Left lung (tissue), 14 donors: ENCODE measurements at places on chromosomes 7 and 10.

DNA sequence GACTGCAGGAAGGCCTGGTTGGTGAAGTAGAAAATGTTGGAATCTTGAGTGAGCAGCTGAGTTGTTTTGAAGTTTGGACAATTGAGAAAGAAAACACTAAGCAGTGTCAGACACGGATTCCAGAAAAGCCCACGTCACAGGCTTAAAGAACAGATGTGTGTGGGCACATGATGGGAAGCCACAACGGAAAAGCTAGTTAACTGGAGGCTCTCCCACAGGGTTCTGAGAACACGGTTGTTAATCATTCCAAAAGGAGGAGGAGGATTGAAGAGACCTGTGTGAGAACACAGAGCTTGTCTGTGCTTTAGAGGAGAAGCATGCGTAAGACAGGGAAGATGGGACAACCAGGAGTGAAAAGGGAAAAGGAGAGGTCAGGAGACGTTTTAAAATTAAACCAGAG is 42.6 kb downstream of the SHH start:
- DNase-seq = no peak

DNA sequence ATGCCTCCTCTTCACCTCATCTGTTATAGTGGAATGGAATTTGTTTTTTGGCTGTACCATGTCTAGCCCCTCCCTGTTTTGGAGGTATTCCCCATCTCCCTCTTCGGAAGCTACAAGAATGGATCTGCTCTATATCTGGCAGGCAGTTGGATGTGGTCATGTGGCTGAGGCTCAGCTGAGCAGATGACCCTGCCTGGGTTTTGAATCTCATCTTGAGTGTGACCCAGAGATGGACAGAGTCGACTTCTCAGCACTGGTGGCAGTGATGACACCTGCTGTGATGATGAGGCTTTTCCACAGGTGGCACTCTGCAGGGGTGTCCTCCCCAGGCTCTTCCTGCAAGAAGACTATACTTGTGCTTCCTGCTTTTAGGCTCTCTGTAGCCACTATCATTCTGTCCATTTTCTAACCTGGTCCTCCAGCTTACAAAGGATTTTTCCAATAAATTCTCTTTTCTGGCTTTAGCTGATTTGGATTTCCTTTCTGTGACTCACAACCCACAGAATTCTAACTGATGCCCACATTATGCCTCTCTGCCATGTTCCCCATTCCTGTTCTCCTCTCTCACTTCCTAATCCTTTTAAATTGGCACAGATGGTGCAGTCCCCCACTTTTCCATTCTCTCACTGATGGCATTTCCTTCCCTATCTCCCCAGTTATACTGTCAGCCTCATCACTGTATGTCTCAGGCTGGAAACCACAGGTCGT is 7.5 kb upstream of the ARHGAP22 start:
- DNase-seq = no peak

DNA sequence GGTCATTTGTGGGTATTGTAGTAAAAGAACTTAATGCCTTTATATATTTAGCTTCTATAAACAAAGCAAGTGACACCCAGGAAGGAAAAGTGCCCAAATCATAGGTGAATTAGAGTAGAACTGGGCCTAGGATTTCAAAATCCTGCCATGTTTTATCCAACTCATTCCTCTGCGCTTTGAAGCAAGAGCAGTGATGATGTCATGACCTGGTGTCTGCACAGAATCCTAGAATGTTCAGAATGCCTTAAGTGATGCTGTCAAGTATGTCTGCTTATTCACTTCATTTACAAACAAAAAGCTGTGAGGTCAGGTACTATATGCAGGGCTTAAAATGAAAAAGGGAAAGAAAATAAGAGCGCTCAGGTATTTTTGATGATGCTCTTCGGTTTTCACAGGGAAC is 737.2 kb upstream of the ANKRD30A start:
- DNase-seq = no peak

- no peak for DNase-seq
Observed at GRCh38 chr10:69715156-69715898, 85.3 kb downstream of the FAM241B start.

- no peak for DNase-seq
Observed at GRCh38 chr7:22671177-22671879, 55.7 kb upstream of the IL6 start.

GRCh38 chr7:127910670-127911069 is 120.6 kb downstream of the LRRC4 start:
- no peak for DNase-seq

DNA sequence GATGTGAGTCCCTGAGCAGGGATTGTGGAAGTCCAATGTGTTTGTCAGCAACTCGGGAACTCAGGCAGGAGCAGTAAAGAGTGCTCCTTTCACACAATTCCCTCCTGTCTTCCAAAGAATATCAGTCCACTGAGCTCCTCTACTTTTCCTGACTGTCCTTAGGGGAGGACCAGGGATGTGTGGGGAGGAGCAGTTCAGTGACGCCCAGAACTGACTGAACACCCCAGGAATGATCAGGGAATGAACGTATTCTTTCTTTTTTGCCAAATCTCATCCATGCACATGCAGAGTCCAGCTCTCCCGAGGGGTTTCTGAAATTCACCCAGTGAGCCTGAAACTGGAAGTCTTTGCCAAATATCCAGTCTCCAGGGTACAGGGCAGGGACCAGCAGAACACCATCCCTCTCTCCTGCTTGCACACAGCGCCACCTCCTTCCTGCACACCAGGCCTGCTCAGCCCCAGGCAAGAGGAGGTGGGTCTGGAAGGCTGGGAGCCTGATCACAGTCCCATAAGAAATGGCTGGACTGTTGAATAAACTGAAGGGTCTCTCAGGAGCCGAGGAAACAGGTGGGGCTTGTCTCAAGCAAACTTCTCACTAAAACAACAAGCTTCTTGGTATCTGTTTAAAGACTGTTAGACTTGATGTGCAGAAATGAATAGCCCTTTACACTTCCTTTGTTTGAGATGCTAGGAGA is 294.7 kb downstream of the C7orf25 start:
- no peak for DNase-seq

DNA sequence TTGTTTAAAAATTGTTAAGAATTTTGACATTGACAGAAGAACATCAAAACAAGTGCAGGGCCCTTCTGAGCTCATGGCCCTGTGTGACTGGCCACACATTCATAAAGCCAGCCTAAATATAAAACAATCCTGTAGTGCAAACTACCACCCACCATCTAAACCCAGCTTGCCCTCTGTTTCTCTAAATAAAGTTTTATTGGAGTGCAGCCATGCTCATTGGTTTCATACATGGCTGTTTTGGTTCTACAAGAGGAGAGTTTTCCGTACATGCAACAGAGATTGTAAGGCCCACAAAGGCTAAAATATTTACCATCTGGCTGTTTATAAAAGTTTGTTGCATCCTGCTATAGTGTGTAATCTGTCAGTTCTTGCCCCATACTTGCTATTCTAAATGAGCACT is 54.6 kb upstream of the TRIM24 start:
- DNase-seq = no peak

DNA sequence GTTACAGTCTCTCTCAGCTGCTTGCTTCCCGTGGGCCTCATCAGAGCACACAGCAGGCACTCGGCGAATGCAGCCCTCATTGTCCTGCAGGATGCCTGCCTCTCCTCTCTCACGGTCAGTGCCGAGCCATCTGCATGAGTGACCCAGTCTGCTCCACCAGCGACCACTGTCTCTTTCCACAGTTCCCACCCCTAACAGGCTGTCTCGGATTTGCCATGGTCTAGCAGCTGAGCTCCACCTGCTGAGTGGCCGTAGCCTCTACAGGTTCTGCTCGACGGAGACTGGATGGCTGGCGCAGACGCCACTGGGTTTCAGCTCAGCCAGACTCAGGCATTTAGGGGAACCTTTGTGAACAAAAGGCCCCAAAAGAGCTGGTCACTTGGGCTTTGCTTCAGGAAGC is 209.4 kb upstream of the FOXK1 start:
- no peak for DNase-seq

DNA sequence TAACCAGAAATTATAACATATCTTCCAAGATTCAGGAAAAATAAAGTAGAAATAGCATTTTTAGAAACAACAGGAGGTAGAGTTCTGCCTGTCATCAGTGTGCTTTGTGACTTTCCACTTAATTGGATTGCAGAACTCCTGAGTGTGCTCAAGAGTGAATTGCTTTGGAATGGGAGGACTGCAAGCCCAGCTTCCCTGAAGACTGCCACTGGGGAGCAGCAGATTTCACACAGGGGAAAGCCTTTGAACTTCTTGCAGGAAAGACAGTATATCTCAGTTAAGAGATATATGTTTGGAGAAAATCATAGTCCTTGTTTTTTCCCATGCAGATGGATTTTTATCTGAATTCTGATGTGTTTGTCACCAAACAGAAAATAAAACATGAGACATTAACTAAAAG is 124.5 kb downstream of the TMEM168 start:
- no peak for DNase-seq
